ENCODE measurements at places on chromosomes 7 and 10.

GRCh38 chr10:5963591-5963990 lies 13.8 kb downstream of the IL15RA start:
- DNase-seq = no peak

DNA sequence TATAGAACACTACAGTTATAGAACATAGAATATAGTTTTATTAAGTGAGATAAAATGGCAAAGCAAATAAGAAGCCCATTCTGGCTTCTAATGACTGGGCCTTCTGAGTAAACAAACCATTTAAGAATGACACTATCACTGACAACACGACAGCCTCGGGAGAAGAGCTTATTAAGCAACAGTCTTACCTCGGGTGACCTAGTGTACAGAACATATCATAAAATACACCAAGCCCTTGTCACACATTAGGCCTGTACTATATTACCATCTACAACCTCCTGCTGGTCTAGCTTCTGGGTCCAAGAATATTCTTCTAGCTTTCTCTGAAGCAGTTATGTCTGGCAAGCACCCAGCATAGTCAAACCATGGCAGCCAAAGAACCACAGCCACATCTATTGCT lies 32.0 kb downstream of the CCDC186 start:
- DNase-seq = no peak

- DNase-seq = no peak
Measured at GRCh38 chr7:34982371-34983019, 54.8 kb downstream of the DPY19L1 start.

DNA sequence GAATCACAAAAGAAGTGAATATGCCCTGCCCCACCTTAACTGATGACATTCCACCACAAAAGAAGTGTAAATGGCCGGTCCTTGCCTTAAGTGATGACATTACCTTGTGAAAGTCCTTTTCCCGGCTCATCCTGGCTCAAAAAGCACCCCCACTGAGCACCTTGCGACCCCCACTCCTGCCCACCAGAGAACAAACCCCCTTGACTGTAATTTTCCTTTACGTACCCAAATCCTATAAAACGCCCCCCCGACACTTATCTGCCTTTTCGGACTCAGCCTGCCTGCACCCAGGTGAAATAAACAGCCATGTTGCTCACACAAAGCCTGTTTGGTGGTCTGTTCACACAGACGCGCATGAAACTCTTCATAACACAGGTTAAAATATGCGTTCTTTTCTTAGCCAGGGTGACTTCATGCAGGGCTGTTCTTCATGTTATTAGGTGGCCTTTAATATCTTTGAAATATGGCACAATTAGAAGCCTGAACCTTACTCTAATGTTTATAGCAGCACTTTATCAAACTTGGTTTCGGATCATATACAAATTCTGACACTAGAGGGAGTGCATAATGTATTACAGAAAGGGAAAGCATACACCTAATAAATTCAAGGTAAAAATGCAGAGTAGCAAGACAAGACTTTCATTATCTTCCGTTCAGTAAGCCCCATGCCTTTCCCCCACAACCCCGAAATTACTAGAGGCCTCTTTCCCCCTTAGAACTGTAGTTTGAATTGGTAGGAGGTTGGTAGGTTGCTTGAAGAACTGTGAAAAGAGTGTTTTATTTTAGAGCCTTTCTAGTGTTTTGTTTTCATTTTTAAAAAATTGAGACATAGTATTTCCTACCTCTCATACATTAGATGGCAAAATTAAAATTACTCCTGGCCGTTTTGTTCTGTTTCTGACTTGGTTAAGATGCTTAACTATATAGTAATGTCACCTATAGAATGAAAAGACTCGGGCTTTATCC lies 117.9 kb downstream of the NPY start:
- no peak for DNase-seq

- no peak for DNase-seq
Measured at GRCh38 chr7:156993021-156993924, 17.2 kb downstream of the MNX1 start.

GRCh38 chr10:33306701-33307519 lies 27.6 kb downstream of the NRP1 start:
- no peak for DNase-seq

GRCh38 chr10:122911889-122912484 lies 1.6 kb downstream of the FAM24A start:
- peak; percentile 25 for DNase-seq

DNA sequence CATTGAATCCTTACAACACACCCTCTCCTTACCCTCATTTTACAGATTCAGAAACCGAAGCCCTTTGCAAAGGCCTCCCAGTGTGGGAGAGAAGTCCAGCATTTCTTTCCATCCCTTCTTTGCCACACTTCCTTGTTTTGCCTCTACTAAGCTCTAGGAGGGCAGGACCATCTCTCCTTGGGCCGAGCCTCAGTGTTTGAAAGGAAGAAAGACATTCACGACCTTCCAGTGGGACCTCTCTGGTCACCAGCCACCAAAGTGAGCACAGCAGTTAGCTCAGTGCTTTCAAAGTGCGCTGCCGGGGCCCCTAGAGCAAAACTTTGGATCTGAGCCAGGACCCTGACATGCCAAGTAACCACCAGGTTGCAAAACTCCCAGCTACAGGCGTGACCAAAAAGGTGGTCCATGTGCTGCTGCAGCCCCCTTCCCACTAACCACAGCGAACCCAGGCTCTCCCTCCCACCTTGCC lies 12.4 kb downstream of the CTBP2 start:
- DNase-seq = no peak

DNA sequence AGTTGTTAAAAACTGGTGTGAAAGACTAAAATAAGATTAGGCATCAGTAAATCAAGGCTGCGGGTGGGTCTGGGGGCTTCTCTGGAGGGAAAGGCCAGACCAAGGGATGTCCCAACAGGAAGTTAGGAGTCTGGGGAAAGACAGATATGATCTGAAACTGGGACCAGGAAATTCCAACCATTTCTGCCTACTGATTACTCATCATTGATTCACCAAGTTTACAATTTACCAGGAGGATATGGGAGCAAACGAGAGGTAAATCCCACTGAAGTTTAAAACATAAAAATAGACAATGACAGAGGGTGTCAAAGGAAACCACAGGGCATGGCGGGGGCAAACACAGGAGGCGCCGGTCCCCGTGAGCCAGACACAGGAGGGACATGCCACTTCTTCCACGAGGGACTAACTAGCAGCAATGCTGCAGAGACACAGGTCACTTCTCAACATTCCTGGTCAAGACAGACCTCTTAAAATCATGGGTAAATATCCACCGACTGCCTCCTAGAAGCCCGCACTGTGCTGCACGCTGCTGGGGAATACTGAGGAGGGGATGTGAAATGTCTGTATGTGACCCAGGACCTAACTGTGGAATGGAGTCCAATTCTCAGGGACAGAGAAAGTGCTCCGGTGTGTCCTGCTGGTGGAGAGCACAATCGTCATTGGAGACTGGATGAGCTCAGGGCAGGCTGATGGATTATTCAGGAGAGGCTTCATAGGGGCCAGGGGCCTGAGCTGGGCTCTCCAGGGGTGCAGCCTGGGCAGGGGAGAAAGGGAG lies 153.4 kb upstream of the KLF14 start:
- no peak for DNase-seq

GRCh38 chr10:29163746-29164145 lies 125.1 kb upstream of the LYZL1 start:
- no peak for DNase-seq

Data from T-helper 17 cell (primary cell).